Ureter (tissue), 1 donor: ENCODE measurements at places on chromosomes 4 and X. TPM values are rescaled to one million over a fixed set of nuclear protein-coding genes. Genes with fewer than 3 reads are reported as not detected.

Gene SAGE1
- not detected for total RNA-seq

Gene MAGEH1
- 19.1 TPM for total RNA-seq

Gene SPANXB1
- total RNA-seq = not detected

Gene MAGEA11
- total RNA-seq = 0.10 TPM

Gene KLHL13
- total RNA-seq = 14.2 TPM

Gene MCF2
- total RNA-seq = 0.68 TPM

Gene SERTM2
- 5.6 TPM for total RNA-seq

Gene ANOS1
- total RNA-seq = 2.3 TPM

Gene AKAP4
- total RNA-seq = not detected

Gene ACOX3
- 49.5 TPM for total RNA-seq

Gene MAP9
- total RNA-seq = 12.3 TPM

Gene FRMPD3
- total RNA-seq = 0.96 TPM

Gene GABRQ
- 0.26 TPM for total RNA-seq

Gene SLC34A2
- 2.5 TPM for total RNA-seq

Gene UGT2B10
- total RNA-seq = not detected

Gene RNF212
- 5.1 TPM for total RNA-seq

Gene ODAPH
- total RNA-seq = not detected

Gene TNMD
- not detected for total RNA-seq

Gene FAM90A26
- not detected for total RNA-seq

Gene ASMT
- total RNA-seq = 1.3 TPM

Gene BEND4
- 0.18 TPM for total RNA-seq

Gene WAS
- 4.8 TPM for total RNA-seq

Gene ARMCX1
- total RNA-seq = 17.6 TPM

Gene CXCL11
- total RNA-seq = 0.31 TPM

Gene GPR119
- total RNA-seq = not detected

Gene DDX53
- total RNA-seq = not detected

Gene MEPE
- total RNA-seq = not detected

Gene CTAG2
- total RNA-seq = not detected

Gene MAGEB10
- total RNA-seq = not detected

Gene CENPVL3
- not detected for total RNA-seq

Gene SPIN4
- total RNA-seq = 4.7 TPM

Gene TMSB15A
- not detected for total RNA-seq

Gene TLR10
- 0.10 TPM for total RNA-seq

Gene STX18
- total RNA-seq = 34.6 TPM

Gene CCKAR
- total RNA-seq = not detected

Gene HMX1
- total RNA-seq = not detected

Gene PGAM4
- not detected for total RNA-seq

Gene SPANXN3
- total RNA-seq = not detected

Gene PFKFB1
- 0.89 TPM for total RNA-seq

Gene PCYT1B
- total RNA-seq = 0.78 TPM

Gene EDA2R
- 4.4 TPM for total RNA-seq

Gene STPG2
- total RNA-seq = 1.4 TPM

Gene SOD3
- 46.0 TPM for total RNA-seq

Gene NAP1L5
- total RNA-seq = 9.4 TPM

Gene CNKSR2
- 2.3 TPM for total RNA-seq

Gene ZNF157
- total RNA-seq = 0.26 TPM

Gene TSPYL2
- total RNA-seq = 74.8 TPM

Gene VEGFC
- 13.7 TPM for total RNA-seq

Gene VCX3A
- not detected for total RNA-seq

Gene KIF4A
- 1.0 TPM for total RNA-seq

Gene PDE6B
- total RNA-seq = 15.1 TPM

Gene RIPPLY1
- not detected for total RNA-seq

Gene ETDB
- not detected for total RNA-seq

Gene IL15
- total RNA-seq = 7.0 TPM

Gene XPNPEP2
- total RNA-seq = 6.0 TPM

Gene KIAA0232
- total RNA-seq = 40.4 TPM

Gene SLC30A9
- 61.3 TPM for total RNA-seq

Gene LIAS
- total RNA-seq = 25.0 TPM
